Stimulated activated CD8-positive, alpha-beta memory T cell treated with anti-CD3 and anti-CD28 coated beads, Interleukin-4, amount 100 ng/mL, for 1 hour (primary cell): ENCODE measurements at places on chromosomes 16 and 17.

- no peak for DNase-seq
Measured at GRCh38 chr17:77867976-77868713, 90.4 kb upstream of the TNRC6C start.

- no peak for DNase-seq
Measured at GRCh38 chr16:48361012-48361411, 24.2 kb downstream of the SIAH1 start.

DNA sequence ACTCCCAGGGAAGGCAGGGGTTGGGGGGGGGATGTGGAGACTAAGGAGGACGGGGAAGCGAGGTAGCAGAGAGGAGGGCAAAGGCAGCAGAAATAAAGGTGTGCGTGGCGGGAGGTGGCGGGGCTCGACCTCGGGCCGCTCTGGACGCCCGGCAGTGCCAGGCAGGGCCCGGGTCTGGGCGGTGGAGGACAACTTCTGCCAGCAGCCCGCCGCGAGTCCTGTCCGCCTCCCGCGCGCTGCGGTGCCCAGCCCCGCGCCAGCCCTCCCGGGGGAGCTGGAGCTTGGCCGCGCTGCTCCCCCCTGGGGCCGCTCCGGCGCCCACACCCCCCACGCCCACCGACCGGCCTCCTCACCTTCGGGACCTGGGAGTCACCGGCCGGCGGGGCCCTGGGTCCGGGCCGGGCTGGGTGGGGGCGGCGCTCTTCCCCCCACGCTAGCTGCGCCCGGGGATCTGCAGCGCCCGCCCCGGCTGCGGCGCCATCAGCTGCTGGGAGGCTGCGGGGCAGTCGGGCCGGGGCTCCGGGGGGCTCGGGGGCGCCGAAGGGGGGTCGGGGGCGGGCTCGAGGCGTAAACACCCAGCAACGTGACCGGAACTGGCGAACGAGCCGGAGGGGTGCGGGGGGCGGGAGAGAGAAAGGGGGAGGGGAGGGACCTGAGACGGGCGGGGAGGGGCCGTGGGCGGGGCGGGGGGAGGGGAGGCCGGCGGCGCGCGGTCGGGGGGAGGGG lies at the start of gene CCDC92B:
Gene CCDC92B, minus strand, starts transcription at position 595 of the 726 bp plus-strand sequence. CDS start 14,507 bp downstream, outside the sequence.
- DNase-seq = no peak

DNA sequence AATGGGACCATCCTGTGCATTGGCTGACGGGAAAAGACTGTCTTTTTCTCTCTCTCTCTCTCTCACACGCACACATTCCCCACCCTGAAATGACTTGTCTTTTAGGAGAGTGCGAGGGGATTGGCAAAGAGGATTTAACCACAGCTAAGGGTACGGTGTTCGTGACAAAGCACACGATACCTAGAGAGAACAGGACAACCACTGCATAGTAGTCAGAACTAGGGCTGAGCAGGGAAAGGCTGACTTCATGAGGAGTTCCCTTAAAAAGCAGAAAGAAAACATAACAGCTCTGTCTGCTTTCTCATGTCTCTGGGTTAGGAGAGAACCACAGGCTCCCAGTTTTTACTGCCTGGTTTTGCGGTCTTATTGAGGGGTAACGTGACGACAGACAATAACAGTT lies 742.8 kb upstream of the SOX9 start:
- no peak for DNase-seq

DNA sequence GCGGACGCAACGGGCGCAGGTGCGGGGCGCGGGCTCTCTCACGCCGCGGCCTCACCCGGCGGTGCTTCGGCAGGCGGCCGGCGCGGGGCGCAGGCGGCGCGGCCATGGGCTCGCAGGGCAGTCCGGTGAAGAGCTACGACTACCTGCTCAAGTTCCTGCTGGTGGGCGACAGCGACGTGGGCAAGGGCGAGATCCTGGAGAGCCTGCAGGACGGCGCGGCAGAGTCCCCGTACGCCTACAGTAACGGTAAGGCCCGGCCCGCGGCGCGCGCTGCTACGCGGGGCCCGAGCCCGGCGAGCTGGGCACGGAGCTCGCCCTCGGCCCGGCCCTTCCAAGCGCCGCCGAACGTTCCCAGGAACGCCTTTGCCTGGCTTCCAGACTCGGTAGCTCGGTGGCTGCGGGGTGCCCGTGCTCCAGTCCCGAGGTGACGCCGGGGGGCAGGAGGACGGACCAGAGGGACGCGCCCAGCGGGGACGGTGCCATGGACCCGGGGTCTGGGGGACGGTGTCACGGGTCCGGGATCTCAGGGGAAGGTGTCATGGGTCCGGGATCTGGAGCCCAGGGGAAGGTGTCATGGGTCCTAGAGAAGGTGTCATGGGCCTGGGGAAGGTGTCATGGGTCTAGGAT lies 435 bp downstream of the RAB40C start:
- DNase-seq = no peak

DNA sequence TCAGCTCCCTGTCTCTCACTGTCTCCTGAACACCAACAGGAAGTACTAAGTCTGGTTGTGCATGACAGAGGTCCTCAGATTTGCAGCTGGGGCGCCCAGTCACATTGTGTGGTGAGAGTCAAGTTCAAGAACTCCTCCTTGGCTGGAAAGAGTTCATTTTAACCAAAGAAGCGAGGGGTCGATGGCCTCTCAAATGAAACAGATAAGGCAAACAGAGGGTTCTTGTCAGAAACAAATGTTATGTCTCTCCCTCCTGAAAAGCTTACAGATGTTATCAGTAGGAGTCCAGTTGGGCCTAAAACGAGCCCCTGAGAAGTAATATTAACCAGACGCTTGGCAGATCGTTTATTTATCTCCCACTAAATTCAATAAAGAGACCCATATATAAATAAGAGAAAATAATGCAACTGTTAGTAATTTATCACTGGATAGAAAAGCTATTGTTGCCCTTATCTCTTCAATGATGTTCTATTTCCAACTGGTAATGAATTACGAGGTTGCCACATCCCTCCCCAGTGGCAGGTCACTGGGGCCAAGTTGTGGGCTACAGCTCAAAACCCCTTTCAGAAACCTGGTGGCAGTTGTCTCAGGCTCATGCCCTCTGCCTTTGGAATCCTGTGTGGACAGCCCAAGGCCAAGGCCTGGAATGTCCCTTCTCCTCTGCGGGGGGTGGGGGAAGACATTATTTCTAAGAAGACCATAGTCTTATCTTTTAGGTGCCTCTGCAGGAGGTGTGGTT lies 307.5 kb upstream of the DYNLRB2 start:
- DNase-seq = no peak

- no peak for DNase-seq
Measured at GRCh38 chr17:75823257-75824041, 20.8 kb downstream of the UNC13D start.

DNA sequence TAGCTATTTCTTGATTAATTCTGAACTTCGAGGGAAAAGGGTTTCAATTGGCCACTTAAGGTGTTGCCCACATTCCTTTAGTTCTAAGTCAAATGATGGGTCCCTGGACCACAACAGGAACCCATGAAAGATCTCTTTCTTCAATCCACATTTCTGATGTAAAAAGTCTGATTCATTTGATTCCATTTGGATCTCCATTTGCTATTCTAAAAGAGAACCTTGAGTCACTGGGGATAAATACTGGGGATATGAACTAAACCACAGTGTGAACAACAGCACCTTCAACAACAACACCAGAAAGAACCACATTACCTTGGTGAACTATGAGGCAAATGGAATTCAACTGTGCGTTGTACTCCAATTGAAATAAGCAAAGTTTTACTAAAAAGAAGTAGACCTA lies 108.9 kb upstream of the IRX5 start:
- DNase-seq = no peak

DNA sequence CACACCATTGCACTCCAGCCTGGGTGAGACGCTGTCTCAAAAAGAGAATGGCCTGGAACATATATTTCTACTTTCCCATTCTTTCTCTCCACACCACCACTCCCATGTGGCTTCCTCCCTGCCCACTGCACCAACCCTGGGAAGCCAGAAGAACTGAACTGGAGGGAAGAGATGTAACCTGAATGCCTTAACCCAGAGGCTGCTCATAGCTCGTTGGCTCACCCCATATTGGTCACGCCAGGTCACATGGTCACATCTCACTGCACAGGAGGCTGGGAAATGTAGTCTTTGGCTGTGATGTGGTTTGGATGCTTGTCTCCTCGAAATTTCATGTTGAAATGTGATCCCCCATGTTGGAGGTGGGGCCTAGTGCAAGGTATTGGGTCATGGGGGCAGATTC lies 5.9 kb upstream of the DNAH17 start:
- DNase-seq = no peak
